ENCODE measurements at places on chromosomes 7 and 10.
A peak's percentile ranks its signal among the peaks of the same experiment; 100 is the strongest.

GRCh38 chr7:129017933-129018538, 36.9 kb downstream of the TNPO3 start:
- DNase-seq = no peak

GRCh38 chr7:124155432-124156022, 122.7 kb upstream of the TMEM229A start:
- DNase-seq = no peak

- DNase-seq = no peak
Observed at GRCh38 chr7:148684289-148684830, 14.3 kb upstream of the CUL1 start.

DNA sequence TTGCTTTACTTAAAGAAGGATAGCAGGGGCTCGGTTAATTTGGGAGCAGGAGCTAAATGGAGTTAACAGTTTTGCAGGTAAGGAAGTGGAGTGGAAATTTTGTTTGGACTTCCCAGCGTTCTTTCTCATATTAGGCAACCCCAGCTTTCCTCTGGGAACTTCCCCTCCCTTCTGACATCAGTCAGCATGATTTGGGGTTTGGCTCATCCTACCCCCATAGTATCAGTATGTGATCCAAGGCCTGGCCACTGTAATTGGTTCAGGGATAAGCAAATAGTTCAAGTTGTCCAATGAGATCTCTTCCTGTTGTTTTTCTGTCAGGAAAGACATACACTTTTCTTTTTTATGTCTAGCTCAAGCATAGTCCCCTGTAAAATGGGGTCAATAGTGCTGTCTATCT, 125.6 kb upstream of the CDK6 start:
- DNase-seq = no peak

GRCh38 chr10:114174695-114175188, 739 bp upstream of the CCDC186 start:
- DNase-seq = peak; percentile 58

DNA sequence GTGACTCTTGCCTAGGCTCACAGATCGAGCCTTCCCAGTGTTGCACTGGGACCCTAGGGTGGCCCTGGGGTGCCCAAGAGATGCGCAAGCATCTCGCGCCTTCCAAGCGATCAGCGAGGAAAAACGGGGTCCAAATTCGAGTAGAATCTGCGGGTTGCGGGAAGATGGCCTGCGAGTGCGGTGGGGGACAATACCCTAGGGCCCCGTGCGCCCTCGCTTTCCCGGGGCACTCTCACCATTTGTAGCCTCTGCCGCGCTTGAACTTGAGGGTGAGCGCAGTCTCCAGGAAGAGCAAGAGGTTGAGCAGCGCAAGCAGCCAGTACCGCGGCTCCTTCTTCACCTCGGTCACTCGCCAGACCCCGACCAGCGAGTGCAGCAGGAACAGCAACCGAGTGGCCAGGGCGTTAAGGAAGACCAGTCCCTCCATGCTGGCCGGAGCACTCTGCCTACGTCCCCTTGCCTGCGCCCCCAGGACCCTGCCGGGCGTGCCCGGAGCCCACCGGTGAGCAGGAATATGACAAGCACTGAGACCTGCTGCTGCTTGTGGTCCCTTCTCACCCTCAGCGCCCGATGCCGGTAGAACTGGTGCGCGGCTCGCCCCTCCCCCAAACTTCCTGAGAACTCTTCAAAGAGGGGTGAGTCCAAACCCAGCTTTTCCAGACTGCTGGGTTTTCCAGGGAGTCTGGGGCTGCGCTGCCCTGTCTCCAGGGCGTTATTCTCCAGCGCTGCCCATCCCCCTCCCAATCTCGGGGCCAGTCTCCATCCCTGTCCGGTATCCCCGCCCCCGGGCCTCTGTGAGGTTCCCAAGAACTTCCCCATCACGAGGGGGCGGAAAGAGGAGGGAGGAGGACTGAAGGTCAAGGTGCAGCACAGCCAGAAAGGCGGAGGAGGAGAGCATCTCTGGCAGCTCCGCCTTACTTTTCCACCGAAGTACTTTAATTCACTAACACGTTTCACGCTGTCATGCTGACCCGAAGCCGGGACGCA, at the start of gene TMEM26:
Gene TMEM26, minus strand, starts transcription at position 727 of the 987 bp plus-strand sequence. Its CDS starts 300 bp downstream, at position 427.
- DNase-seq = no peak

DNA sequence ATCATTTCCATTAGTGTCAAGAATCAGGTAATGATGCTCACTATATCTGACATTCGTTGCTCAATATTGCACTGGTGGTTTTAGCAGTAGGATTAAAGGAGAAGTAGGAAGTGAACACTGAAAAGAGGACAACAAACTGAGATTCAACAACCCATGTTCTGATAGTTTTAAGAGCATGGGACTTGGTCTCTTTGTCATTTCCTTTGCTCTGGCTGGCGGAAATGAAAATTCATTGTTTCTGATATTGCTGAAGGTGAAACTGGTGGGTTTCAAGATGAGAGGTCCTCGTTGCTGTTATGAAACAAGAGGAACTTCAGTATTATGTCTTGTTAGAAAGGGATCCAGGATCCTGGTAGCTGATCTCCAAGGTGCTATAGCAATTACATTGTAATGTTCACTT, 129.0 kb downstream of the DNAH11 start:
- DNase-seq = no peak

- no peak for DNase-seq
Observed at GRCh38 chr7:5629941-5630340, 151.5 kb downstream of the RNF216 start.

- DNase-seq = no peak
Observed at GRCh38 chr7:96637522-96637921, 72.1 kb downstream of the SEM1 start.

DNA sequence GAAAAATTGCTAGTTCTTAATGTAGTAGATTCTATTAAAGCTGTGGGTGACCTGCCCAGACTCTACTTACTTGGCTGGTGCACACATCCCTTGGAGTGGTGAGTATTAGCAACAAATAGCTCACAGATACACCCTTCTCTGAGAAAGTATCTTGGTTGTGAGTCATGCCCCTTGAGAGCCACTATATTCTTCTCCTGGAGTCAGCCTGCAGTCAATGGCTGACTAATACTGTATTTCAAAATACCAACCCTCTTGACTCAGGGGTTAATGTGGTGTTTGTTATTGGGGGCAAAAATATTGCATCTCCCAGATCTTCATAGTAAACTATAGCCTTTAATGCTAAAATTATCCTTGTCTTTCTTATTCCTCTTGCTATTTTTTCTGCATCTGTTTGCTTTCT, 354.9 kb downstream of the BMPER start:
- peak; percentile 87 for DNase-seq

Measured in epithelial cell of proximal tubule (primary cell).